ENCODE measurements at places on chromosomes 7 and 10.
A peak's percentile ranks its signal among the peaks of the same experiment; 100 is the strongest.

DNA sequence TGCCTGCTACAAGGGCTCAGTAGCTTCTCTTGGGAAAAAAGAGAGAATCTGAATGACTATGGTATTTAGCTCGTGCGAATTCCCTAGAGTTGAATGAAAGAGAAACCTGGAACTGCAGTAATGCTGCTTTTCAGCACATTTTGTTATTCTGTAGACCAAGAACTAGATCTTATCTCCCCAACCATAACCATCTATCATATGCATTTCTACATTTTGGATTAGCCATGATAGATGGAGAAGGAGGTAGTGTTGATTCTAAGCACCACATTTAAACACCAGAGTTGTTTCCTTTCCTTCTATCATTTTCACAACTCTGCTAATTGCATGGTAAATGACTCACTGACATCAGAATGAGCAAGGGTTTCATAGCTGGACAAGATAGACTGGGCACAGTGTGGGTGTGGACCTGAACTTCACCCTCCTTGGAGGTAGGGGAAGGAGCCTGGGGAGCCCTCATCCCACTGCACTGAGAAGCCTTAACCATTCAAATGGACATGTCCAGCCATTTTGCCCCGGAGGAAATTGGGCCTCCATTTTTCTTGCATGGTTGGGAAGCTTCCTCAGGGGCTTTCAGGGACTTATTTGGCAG lies 55.3 kb upstream of the BMPER start:
- DNase-seq = no peak

GRCh38 chr10:73537288-73537687 lies 41.5 kb upstream of the PPP3CB start:
- no peak for DNase-seq

DNA sequence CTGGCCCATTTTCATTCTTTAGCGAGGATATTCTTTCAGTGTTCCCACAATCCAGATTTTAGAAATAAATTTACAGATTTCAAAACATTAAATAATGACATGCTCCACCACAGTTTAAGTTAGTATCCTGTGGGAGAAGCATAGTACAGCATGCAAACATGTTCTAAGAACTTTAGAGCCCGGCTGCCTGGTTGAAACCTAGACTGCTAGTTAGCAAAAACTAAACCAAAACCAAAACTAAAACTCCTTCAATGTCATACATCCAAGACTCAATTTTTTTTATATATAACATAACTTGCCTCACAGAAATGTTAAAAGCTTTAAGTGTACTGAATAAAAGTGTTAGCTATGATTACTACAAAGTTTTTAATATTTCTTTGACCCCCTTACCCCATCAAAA lies 17.0 kb downstream of the TRA2A start:
- no peak for DNase-seq

- DNase-seq = peak; percentile 15
Observed at GRCh38 chr10:67912331-67912946, 28.0 kb downstream of the SIRT1 start.

DNA sequence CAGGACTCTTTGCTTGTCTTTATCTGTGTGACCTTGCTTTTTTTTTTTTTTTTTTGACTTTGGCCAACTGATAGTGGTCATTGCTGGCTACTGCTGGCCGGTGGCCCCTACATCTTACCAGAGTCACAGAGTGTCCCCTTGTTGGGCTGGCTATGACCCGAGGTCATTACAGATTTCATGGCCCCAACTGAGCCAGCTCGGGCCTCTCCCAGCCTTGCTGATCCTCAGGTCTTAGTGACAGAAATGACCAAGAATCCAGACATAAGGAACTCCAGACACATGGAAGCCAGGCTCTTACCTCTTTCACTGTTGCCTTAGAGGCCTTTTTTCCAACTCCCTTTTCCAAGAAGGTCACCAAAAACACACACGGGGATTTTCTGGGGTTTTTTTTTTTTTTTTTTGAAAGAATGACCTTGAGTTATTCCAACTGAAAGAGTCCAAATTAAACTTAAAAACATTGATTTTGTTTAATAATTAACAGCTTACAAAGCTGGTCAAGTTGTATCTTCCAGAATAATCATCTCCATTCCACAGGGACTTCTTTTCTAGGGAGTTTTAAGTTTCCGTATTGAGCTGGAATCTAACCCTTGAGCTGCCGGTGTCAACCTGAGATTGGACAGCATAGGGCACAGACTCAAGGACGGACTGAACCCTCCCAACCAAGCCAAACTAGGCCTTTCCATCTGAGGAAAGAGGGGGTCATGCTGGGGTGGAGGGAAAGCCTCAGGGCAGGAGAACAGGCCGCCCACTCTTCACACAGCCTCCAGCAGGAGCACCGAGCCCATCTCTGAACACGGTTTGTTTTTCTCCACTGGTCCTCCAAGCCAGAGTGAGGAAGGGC lies 43.8 kb downstream of the PIK3AP1 start:
- no peak for DNase-seq
